ENCODE measurements at places on chromosomes 6 and 20.
A peak's percentile ranks its signal among the peaks of the same experiment; 100 is the strongest.

GRCh38 chr6:41374618-41375590 lies 39.5 kb downstream of the NCR2 start:
- no peak for DNase-seq

DNA sequence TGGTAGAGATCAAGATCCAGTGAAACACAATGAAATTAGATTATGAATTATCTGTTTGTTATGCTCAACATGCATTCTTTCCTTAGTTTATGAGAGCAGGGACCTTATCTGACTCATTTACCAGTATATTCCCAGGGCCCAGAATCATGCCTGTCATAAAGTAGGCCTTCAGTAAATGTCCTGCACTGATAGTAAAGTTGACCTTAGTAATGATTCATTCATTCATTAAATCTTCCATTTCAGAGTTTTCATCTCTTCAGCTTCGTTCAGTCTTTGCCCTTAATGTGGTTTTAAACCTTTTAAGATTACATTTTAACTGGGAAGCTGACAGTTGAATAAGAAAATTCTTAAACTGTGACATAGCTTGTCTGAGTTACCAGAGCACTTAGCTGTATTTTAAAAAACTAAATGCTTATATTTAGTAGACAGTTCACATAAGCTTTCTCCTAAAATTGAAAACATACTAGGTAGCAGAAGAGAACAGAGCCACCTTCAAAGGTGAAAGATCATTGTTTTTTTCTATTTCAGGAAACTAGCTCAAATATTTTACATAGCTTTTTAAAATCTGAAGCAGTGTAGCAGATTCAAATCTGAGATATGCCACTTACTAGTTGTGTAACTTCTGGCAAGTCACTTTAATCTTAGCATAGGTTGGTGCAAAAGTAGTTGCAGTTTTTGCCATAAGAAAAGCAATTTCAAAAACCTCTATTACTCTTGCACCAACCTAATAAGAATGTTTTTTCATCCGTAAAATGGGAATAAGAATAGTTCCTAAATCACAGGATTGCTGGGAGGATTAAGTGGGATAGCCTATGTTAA lies 41.4 kb downstream of the MCM8 start:
- no peak for DNase-seq

DNA sequence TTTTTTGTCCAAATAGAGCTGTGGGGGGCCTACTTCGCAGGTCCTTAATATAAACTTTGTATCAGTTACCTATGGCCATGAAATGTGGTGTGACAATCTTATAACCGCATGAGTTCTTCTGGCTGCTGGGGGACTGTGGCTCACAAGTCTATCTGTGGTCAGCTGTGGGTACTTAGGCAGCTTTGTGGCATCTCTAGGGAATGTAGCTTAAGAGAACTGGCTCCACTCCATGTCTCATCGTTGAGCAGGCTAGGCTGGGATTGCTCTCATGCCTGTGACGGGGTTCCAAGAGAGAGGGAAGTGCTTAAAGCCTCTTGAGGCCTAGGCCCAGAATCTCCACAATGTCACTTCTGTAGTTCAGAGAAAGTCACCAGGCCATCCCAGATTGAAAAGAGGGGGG lies 140.5 kb downstream of the BTBD3 start:
- DNase-seq = no peak

DNA sequence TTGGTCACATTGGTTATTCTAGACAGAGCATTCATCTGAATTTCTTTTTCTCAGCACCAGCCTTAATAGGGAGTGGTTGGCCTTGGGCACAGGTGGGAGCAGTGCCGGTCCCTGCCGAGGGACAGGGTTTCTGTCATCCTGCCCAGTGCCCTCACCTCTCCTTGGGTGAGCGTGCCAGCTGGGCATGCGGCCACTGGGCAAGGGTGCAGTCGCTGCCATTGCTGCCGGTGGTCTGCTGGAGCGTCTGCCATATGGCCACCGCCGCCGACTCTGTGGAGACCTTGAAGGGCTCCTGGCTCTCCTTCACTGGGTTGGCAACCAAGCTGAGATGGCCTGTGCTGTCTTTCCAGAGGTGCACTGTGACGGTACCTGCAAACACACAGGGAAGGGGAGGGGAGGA lies 16.4 kb upstream of the UQCC2 start:
- DNase-seq = no peak

- DNase-seq = no peak
Observed at GRCh38 chr6:165722022-165722421, 59.0 kb upstream of the PDE10A start.

- peak; percentile 52 for DNase-seq
Observed at GRCh38 chr6:85464722-85465150, 14.9 kb downstream of the NT5E start.

DNA sequence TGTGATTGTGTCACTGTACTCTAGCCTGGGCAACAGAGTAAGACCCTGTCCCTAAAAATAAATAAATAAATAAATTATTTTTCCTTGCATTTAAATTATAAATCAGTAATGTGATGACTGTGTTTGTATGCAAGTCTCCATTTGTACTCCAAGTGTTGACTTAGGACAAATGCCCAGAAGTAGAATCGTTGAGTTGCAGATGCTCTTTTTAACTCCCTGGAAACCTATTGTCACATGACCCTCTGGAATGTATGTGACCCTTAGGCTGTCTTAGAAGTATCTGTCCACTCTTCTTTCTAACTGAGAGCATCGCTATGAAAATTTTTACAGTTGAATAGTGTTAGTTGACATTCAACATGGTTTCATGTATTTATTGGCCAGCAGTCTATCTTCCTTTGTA lies 18.8 kb downstream of the OR2A4 start:
- DNase-seq = no peak

DNA sequence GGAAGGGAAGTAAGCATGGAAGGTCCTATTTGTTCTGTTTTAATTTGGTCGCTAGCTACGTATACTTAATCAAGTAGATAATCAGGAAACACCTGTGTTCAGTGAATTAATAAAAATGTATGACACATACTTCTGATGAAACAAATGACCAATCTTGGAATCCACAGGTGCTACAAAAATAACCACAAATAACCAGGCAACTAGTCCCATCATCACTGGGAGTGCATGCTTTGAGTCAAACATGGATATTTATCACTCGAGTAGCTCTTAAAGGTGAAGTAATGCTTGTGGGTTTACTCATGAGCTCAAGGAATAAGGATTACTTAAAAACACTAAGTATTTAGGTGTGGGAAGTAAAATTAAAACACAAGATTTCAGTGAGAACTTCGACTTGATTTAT lies 285.6 kb upstream of the ID4 start:
- DNase-seq = no peak

GRCh38 chr6:27442932-27443331 lies 30.0 kb downstream of the ZNF184 start:
- no peak for DNase-seq

GRCh38 chr20:19493794-19494495 lies 264.1 kb upstream of the RIN2 start:
- DNase-seq = no peak

GRCh38 chr6:138795809-138796603 lies at the start of gene ECT2L:
Gene ECT2L, plus strand, starts transcription at chr6:138796087. Its CDS starts 17,188 bp downstream, at chr6:138813275.
- DNase-seq = no peak

- no peak for DNase-seq
Observed at GRCh38 chr6:107439406-107439805, 20.0 kb downstream of the PDSS2 start.

DNA sequence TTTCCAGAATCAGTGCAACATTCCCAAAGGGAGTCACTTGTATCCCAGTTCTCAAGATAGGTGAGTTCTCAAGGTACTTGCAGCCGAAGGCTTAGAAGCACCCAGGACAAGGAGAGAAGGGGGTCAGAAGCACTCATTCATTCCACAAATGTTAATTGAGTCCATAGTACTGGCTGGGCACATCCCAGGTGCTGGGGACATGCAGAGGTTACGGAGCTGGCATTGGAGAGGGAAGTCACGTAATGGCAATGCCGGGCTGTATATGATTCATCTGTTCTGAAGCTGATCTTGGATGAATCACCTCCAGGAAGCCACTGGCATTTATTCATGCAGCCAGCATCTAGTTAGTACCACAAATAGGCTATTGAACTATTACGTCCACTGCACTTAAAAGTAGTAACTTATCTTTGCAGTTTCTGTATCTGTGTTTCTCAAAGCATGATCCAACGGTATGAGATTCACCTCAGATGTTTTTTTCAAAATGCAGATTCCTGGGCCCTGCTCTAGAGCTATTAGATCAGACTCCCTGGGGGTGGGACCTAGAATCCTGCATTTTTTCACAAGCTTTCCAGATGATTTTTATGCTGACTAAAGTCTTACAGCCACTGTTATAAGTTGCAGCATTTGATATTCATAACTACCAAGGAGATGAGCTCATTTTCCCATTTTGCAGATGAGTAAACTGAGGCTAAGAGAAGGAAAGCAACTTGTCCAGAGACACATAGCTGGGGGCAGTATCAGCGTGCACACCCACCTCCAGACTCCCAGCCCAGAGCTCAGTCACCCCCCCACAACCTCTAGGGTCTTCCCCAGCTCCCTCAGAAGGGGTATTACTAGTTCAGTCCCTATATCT lies 44.1 kb upstream of the ID1 start:
- DNase-seq = peak; percentile 93

GRCh38 chr20:3572151-3572550 lies 91.0 kb downstream of the GFRA4 start:
- DNase-seq = no peak

GRCh38 chr6:107634324-107635056 lies 144.6 kb downstream of the SOBP start:
- DNase-seq = no peak

GRCh38 chr6:1039746-1040145 lies 272.2 kb upstream of the FOXQ1 start:
- DNase-seq = no peak

DNA sequence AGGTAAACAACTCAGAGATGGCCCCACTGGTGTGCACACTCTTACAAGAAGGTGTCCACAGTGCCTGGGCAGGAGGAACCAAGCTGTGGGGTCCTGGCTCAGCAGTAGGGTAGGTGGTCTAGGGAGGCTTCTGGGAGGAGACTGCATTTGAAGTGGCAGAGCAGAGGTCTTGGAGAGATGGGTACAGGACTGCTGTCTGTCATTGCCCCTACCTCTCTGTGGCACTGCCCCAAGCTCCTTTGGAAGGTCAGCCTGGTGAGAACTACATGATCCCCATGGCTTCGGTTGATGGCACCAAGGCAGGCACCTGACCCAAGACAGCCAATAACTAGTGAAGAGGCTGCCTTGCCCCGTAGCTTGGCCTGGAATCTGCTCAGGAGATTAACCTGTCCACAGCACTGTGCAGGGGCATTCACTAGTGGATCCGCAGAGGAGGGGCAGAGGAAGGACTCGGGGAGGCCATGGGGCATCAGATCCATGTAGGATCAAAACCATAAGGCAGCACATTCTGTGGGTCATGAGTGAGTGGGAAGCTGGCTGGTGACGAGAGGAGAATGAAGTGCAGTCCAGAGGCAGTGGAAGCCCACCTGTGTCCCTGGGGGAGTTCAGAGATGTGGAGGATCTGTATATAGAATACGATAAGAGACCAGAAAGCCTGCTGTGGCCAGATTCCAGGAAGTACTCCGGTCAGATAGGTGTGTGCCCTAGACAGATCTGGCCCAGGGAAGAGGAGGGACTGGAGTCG lies 162.0 kb downstream of the GRM4 start:
- DNase-seq = no peak

DNA sequence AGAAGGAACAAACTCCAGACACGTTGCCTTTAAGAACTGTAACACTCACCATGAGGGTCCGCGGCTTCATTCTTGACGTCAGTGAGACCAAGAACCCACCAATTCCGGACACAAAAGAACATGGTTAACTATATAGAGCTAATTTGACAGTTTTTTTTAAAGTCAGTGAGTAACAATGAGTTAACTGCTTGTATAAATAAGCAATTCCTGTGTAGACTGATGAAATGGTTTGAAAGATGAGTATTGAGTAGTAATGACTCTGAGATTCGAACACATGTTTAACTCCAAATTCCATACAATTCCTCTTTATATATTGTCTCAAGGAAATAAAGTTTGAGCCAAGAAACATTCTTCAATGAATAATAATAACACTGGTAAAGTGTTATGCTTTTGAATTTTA lies 478.0 kb downstream of the MMUT start:
- DNase-seq = no peak

DNA sequence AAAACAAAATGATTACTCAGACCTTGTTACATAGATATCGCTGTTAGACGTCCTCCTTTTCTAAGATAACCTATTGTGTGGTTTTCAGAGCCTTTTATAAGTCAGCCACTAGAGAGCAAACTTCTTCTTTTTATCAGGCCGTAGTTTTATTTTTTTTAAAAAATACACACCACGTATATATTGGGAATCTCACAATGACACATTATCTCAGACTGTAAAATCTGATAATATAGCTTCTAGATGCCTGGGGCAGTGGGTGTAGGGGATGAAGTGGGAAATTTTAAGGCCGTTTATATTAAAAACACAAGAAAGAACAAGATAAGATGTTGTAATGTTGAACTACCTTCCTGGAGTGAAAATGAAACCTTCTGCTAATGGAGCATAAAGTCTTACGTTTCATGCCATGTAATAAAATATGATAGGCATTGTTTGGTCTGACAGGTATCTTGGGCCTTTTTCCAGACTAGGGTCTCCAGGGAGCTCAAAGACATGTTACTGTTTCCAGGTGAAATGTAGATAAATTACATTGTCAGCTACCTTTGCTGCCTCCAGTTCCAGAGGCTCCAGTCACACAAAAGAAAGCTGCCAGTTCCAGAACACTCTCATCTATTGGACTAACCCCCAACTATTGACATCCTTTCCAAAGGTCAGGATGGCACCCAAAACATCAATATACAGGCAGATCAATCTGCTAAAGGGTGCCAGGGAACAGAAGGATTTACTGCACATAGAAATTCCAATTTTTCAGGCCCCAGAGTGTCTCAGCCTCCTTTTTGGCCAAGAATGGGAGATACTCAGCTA lies 130.2 kb upstream of the AKIRIN2 start:
- no peak for DNase-seq

GRCh38 chr20:18195931-18196330 lies 58.3 kb downstream of the KAT14 start:
- DNase-seq = no peak

GRCh38 chr6:108689272-108690161 lies 128.8 kb downstream of the FOXO3 start:
- no peak for DNase-seq

DNA sequence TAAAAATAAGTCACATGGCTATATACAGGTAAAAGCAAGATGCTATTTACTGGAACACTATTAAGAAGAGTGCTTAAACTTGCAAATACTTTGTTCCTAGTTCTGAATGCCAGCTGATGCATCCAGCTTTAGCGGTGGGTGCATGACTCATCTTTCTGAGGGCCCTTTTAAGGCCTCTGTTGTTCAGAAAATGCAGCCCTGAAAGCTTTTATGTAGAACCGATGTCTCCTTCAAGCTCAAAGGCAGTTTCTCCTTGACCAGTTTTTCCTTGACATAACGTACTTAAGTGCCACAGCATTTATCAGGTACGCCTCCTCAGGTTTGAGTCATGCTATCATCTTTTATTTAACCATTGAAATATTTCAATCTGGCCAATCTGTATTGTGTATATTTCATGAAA lies 82.8 kb downstream of the MLIP start:
- DNase-seq = peak; percentile 12

GRCh38 chr20:1994627-1995026 lies 769 bp upstream of the PDYN start:
- DNase-seq = no peak

- DNase-seq = peak; percentile 57
Observed at GRCh38 chr6:34284563-34285447, 36.0 kb upstream of the SMIM29 start.
